ENCODE measurements at places on chromosomes 2 and 18.

GRCh38 chr18:25459814-25460213 lies 107.8 kb upstream of the ZNF521 start:
- no peak for DNase-seq
- no peak overlapping the region for H3K4me3 ChIP-seq
- no peaks in the 10 kb centered on the region for H3K4me1 ChIP-seq
- no peaks in the 10 kb centered on the region for H3K36me3 ChIP-seq

DNA sequence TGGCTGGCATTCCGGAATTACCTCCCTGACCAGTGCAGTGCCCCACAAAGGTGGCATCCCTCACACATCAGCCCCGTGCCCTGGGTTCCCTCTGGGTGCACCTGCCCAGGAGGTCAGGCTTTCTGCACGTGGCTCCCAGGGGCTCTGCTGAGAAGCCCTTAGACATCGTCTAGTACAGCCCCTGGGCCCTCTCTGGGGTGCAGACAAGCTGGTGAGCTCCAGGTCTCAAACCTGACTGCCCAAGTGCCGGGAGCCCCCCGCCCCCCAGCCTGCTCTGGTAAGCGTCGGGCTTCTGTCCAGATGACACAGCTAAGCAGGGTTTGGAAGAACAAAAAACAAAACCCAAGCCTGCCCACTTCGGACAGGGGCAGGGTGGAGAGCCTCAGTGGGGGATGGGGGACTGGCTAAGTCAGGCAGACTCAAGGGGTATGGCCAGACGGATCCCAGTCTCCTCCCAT lies 20.2 kb downstream of the TWIST2 start:
- H3K27ac ChIP-seq, result no peak overlapping the region
- H3K4me3 ChIP-seq, result no peak overlapping the region
- H3K27me3 ChIP-seq, result peaks cover 31% of the 10 kb centered on the region

DNA sequence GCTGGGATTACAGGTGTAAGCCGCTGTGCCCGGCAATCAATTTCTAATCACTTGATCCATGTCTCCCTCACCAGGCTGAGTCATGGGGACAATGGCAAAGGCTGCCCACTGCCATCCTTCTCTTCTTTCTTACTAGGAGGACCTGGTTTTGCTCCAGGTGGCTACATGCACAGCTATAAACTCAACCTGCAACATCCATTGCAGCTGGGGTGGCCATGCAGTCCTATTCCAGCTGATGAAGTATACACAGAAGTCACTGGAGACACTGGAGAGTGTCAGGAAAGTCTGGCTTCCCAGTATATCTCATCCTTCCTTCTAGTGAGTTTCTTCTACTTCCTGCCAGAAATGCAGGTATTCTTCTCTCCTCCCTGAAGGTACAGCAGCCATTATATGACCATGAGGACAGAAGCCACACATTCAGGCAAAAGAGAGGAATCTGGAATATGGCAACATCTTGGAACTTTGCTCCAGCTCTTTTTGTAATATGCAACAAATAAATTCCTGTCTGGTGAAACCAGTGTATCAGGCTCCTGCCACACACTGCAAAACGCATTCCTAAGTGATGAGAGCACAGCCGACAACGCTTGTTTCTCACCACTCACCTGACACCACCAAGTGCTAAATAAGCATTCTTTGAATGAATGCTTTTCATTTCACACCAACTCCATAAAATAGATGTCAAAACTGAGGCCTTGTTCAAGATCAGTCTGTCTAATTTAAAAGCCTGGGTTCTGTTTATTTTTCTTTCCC lies 32.3 kb downstream of the SCTR start:
- H3K27me3 ChIP-seq, result no peaks in the 10 kb centered on the region
- H3K4me1 ChIP-seq, result no peaks in the 10 kb centered on the region
- H3K27ac ChIP-seq, result no peak overlapping the region
- no peak overlapping the region for H3K4me3 ChIP-seq
- no peak for DNase-seq
- H3K36me3 ChIP-seq, result no peaks in the 10 kb centered on the region

GRCh38 chr2:162318328-162319180 lies at the start of gene IFIH1:
IFIH1 (minus strand) TSS chr2:162318684; CDS start chr2:162318307, 377 bp downstream.
- no peaks in the 10 kb centered on the region for H3K27me3 ChIP-seq
- peaks cover 37% of the 10 kb centered on the region for H3K4me1 ChIP-seq
- H3K4me3 ChIP-seq, result peak within 1 kb of the TSS; percentile 96
- H3K36me3 ChIP-seq, result no peaks in the 10 kb centered on the region
- DNase-seq, result peak; percentile 97

- peak overlapping the region; percentile 99 for H3K4me3 ChIP-seq
- peaks cover 22% of the 10 kb centered on the region for H3K4me1 ChIP-seq
- peak; percentile 16 for DNase-seq
- H3K27ac ChIP-seq, result peak overlapping the region; percentile 63
- H3K36me3 ChIP-seq, result peaks cover 5% of the 10 kb centered on the region
These were observed 628 bp downstream of the GIGYF2 start for GRCh38 chr2:232697807-232698110.

DNA sequence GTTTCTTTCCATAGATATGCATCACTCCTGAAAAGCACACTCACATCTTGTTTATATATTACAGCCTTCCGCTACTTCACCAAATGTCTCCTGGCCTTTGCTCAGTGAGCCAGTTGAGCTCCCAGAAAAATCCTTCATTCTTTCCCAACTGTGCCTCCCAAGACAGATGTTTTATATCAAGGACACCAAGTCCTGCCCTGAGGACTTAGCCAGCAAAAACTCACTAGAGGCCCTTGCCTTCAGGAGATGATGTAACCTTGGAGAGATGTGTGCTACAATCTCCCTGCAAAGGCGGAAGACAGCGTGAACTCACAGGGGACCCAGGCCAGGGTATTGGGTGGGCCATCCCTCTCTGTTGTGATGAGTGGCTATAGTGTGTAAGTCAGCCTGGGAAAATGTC lies 86.1 kb upstream of the CTAGE1 start:
- H3K27ac ChIP-seq, result no peak overlapping the region
- DNase-seq, result no peak
- no peaks in the 10 kb centered on the region for H3K4me1 ChIP-seq

- no peaks in the 10 kb centered on the region for H3K36me3 ChIP-seq
- no peak overlapping the region for H3K27ac ChIP-seq
These were observed 3.7 kb downstream of the SP140L start for GRCh38 chr2:230330725-230331124.

DNA sequence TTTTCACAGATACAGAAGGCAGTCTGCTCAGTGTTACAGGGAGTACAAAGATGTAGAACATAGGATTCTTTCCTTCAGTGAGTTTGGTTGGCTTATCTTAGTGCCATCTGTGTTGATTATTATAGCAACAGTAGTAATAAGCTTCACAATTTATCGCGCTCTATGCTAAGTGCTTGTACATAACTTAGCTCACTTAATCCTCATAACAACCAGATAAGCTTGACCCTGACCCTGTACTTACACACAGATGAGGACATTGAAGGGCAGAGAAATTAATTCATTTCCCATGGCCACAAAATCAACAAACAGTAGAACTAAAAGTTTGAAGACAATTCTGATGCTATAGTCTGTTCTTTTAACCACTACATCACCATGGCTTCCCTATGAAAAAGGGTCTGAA lies 121.8 kb downstream of the SPHKAP start:
- H3K36me3 ChIP-seq, result no peaks in the 10 kb centered on the region
- no peak overlapping the region for H3K27ac ChIP-seq
- no peak for DNase-seq
- no peaks in the 10 kb centered on the region for H3K27me3 ChIP-seq

Measured in MM.1S (cell line).